Stimulated activated CD8-positive, alpha-beta memory T cell treated with anti-CD3 and anti-CD28 coated beads, Interleukin-12 subunit alpha, Interleukin-12 subunit beta, amount 100 ng/mL, for 4 hours (primary cell): ENCODE measurements at places on chromosomes 1 and 21.

GRCh38 chr1:241675983-241676382 is 23.9 kb downstream of the WDR64 start:
- DNase-seq, result no peak

DNA sequence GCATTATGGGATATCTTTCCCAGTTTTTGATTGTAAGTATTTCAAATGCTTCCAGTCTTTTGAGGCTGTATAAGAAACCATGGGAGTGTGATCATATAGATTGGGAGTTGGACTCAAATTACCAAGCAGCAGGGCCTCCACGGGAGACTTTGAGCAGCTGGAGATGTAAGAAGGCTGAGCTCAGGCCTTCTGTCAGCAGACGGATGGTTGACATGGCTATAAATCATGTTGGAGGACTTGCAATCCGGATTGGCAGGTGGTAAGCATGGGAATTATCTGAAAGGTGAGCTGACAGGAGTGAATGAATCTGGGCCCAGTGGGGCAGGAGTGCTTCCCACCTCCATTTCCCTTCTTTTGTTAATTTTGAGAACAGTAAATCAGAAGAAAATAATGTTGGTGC is 83.2 kb upstream of the PPM1J start:
- no peak for DNase-seq

GRCh38 chr1:173193639-173194038 is 13.5 kb downstream of the TNFSF4 start:
- no peak for DNase-seq

- no peak for DNase-seq
These were observed 217.6 kb downstream of the TRABD2B start for GRCh38 chr1:47779613-47780012.

- no peak for DNase-seq
These were observed 12.3 kb upstream of the C4BPB start for GRCh38 chr1:207076181-207076955.

DNA sequence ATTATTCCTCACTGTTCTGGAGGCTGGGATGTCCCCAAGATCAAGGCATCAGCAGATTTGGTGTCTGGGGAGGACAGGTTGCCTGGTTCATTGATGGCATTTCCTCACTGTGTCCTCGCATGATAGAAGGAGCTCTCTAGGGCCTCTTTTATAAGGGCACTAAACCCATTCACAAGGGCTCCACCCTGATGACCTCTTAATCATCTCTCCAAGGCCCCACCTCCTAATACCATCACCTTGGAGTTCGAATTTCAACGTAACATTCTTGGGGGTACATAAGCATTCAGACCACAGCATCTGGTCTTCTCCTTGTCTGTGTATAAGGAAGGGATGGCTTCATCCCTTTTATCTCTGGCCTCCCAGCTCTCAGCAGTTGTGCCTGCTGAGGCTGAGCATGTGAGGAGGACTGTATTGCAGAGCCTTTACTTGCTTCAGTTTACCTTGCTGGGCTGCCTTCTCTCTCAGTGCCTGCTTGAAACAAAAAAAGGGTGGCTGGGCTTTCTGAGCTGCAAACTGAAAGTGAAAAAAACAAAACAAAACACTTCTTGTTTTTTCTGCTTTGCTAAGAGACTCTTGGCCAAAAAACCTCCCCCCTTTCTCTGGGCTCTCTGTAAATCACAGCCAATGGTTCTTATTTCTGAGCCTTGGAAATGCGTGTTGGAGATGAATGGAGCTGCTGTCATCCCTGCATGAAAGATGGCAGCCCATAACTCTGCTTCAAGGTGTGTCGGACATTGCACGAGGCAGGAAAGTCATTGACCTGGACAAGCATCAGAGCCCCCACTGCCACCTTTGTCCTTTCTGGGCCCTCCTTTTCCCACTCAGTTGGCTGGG is 75.8 kb downstream of the RHOU start:
- no peak for DNase-seq

GRCh38 chr1:29984862-29985605 is 738.4 kb downstream of the MATN1 start:
- DNase-seq, result no peak

GRCh38 chr21:38990424-38990794 is 184.7 kb downstream of the ETS2 start:
- DNase-seq, result no peak

- no peak for DNase-seq
These were observed 55.3 kb downstream of the RRAGC start for GRCh38 chr1:38804062-38804886.

GRCh38 chr1:172255223-172255560 is 165.3 kb upstream of the C1orf105 start:
- DNase-seq, result no peak

GRCh38 chr1:55362558-55362957 is 147.4 kb upstream of the USP24 start:
- DNase-seq, result no peak

DNA sequence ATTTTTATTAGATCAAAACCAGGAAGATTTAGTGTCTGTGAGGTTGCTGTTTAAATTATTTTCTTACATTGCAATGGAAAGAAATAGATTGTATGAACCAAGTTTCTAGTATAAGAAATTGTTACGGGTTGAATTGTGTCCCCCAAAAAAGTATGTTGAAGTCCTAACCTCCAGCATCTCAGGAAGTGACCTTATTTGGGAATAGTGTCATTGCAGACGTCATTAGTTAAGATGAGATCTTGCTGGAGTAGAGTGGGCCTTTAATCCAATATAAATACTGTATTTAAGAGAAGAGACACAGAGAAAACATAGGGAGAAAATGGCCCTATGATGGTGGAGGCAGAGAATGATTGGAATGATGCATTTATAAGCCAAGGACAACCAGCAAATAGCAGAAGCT is 188.7 kb upstream of the SAMSN1 start:
- no peak for DNase-seq

DNA sequence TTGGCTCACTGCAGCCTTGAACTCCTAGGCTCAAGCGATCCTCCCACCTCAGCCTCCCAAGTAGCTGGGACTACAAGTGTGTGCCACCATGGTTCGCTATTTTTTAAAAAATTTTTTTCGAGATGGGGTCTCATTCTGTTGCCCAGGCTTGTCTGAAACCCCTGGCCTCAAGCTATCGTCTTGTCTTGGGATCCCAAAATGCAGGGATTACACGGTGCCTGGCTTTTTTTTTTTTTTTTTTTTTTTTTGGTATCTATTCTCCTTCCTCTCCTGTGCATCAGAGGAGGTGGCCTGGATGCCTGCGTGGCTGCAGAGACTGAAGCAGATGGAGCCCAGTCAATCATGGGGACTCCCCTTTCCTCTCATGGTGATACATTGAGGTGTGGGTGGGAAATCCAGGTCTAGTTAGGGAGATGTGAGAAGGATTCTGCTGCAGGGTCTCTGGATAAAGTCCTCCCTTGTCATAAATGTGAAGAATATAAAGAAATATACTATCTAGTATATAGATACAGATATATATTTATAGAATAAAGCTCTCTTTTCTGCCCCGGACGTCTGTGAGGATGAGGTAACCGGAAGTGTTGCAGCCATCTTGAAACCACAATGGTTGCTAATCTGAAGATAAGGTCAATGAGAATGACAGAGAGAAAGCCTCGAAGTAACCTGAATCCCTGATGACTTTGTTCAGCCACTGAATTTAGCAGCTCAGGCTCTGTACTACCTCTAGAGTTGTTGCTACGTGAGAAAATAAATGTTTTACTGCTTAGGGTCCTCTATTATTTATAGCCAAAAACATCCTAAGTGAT is 19.5 kb upstream of the RGSL1 start:
- no peak for DNase-seq

DNA sequence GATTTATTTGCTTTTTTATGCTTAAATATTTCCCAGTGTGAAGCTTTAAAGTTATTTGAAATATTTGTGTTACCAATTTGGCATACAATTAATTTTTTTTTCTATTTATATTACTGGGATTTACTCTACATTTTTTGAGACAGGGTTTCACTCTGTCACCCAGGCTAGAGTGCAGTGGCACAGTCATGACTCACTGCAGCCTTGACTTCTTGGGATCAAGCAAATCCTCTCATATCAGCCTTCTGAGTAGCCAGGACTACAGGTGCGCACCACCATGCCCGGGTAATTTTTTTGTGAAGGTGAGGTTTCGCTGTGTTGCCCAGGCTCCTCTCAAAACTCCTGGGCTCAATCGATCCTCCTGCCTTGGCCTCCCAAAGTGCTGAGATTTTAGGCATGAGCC is 39.5 kb downstream of the BACH1 start:
- no peak for DNase-seq

DNA sequence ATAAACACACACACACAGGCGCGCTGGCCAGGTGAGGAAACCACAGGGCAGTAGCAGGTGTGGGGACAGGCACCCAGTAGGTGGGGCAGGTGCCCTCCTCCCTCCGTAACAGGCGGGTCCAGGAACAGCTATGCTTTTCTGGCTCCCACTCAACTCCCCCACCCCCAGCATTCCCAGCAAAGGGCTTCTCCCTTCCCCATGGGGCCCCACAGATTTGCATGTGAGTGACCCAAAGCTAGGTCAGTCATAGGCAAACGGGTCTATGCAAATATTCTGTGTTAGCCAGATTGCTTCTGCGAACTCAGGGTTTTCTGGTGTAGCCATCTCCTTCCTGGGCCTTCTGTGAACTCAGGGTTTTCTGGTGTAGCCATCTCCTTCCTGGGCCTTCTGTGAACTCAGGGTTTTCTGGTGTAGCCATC is 114.2 kb downstream of the SIK1 start:
- no peak for DNase-seq

DNA sequence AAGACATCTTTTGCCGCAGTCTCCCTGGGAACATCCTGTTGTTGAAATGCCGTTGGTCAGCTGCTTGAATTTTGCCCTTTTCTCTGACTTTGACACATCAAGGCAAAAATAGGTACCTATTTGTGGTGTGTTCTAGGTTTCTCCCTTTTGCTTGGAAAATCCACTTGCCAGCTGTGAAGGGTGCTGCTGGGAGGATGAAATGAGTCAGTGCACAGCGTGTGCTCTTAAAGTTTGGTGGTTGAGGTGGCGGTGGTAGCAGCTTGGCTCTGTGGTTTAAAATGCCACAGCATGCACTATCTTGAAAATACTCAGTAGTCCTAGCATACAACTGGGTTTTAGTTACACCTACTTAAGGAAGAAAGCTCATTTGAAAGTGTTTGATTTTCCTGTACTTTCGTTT is 183.8 kb downstream of the DHRS3 start:
- peak; percentile 47 for DNase-seq

- DNase-seq, result no peak
These were observed 25.0 kb upstream of the EPHB2 start for GRCh38 chr1:22685591-22686059.

DNA sequence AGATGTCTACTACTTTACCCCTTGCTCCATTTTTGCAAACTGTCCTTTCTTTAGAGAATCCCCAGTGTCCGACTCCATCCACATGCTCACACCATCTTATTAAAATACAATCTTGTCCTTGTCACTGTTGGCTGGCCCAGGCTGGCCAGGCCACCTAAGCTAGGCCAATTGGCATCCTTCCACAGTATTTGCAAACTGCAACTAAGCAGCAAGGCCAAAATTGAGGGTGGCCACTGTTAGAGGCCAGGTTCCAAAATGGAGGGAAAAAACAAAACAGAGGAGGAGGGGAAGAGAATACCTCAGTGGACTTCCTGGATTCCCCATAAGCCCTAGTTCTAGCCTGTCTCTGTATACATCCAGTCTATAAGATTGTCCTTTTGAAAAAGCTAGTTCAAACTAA is 4.3 kb downstream of the FAM89A start:
- no peak for DNase-seq

DNA sequence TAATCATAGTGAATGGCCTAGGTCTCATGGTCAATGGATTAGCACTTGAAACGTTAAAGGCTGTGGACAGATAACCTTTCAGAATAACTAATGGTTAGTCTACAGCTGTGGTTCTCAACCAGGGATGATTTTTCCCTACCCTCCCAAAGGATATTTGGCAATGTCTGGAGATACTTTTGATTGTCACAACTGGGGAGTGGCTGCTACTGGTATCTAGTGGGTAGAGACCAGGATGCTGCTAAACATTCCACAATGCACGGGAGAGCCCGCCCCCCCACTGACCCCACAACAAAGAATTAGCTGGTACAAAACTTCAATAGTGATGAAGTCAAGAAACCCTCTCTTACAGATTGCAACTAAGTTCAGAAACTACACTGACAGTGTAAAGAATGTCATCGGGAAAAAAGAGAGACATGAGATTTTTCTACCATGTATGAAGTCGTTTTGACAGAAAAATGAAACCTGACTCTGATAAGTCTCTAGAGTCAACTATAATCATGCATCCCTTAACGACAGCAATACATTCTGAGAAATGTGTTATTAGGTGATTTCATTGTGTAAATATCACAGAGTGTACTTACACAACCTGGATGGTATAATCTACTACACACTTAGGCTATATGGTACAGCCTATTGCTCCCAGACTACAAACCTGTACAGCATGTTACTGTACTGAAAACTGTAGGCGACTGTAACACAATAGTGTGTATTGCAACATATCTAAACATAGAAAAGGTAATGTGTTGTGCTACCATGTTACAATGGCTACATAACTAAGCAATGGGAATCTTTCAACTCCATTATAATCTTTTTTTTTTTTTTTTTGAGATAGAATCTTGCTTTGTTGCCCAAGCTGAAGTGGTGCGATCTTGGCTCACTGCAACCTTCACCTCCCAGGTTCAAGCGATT is 49.7 kb upstream of the PRDX6 start:
- no peak for DNase-seq

GRCh38 chr21:33206771-33207281 is 22.9 kb upstream of the IFNAR2 start:
- no peak for DNase-seq
